ENCODE measurements at places on chromosomes 5 and 9.

DNA sequence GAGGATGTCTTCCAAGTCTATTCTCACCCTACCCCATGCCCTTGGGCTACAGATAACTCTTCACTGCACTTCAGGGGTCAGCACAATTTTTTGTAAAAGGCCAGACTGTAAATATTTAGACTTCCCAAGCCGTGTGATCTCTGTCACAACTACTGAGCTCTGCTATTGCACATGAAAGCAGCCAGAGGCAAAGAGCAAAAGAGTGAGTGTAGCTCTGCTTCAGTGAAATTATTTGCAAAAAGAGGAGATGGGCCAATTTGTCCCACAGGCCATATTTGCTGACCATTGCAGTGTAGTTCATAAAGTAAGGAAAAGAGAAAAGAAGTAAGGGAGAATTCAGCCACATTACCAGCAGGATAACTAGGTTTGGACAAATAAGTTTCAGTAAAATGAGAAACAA, 7.0 kb upstream of the MOCS2 start:
- no peak for DNase-seq

DNA sequence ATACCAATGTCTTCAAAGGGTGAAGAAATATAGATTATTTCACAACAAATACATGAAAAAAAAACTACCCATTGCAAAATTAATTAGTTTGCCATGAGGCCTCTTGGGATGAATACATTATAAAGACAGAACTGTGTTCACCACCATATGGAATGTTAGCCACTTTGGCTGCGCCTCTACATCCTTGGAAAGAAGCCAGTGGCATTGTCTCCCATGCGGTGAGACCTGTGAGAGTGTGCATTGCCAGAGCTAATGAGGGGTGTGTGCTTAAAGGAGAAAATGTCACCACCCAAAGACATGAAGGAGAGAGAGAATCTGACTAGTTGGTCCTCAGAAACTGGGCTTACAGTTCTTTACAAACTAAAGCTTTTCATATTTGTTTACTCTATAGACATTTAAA, 110.6 kb downstream of the PLPPR1 start:
- DNase-seq: no peak

DNA sequence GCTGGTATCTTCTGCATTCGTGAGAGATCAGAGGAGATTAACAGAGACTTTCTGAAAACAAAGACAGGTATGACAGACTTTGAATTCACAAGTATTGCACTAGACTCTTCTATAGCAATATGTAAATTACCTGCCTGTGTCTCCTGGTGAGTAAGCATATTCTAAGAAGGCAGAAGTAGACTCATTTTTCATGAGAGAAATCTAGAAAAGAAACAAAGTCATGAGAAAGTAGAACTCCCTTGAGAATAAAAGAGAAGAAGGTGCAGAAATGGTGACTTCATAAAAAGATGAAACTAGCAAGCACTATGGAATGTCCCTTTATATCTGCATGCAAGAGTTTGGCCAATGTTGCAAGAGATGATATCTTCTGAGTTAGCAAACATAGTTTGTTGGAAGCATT, 419.8 kb downstream of the DMRT2 start:
- DNase-seq: no peak

DNA sequence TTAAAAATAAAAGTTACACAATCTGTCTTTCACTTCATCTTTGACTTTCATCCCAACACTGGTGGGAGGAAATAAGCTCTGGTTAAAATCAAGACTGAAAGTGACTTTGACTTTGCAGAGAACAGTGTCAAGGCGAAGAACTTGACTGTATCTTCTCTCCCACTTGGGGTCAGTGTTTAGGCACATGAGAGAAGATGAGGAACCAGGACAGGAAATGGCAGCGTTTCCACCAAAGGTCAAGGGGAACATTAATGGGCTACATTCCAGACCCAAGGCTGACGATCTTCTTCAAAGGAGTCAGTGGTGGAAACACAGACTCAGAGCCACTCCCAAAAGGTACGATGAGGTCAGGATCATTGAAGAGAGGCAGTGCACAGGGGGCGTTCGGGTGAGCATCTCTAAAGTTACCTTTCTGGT, 409.5 kb downstream of the ARHGEF28 start:
- DNase-seq: no peak

GRCh38 chr9:128689293-128689774, 312 bp downstream of the SET start:
- DNase-seq: peak; percentile 59

- no peak for DNase-seq
Measured at GRCh38 chr9:84903963-84904362, 234.4 kb downstream of the NTRK2 start.

DNA sequence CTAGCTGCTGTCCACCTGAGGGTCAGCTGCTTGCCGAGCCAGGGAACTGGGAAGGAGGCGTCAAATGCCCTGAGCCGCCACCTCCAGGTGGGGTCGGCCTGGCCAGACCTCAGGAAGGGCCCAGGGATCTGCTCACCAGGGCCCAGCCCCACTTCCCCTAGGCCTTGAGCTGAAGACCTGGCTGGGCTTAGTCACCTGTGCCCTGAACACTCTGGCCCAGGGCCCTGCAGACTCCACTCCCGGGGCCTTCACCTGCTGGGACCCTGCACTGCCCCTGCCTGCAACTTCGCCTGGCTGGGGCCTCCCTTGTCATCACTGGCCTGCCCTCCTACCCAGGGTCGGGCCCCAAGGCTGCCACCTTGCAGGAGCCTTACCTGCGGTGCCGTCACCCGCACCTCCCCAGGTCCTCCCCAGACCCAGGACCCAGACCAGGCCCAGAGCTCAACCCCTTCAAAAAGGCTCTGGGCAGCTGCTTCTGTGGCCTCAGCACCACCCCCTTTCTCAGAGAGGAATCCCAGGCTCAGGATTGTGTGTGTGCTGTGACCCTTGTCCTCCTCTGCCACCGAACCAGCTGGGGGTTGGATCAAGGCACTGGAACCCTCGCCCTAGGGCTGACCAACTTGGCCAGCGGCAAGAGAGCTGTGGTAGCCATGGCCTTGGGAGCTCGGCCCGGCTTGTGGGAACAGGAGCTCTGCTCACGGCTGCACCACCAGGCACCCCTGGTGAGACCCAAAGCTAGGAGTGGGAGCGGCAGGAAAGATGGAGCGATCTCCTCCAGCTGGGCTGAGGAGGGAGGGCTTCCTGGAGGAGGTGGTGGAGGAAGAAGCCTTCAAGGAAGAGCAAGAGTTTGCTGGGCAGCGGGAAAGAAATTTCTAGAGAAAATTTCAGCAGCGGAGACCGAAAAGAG, 1.2 kb upstream of the NELFB start:
- no peak for DNase-seq

GRCh38 chr9:18743971-18744370, 270.0 kb downstream of the ADAMTSL1 start:
- no peak for DNase-seq

DNA sequence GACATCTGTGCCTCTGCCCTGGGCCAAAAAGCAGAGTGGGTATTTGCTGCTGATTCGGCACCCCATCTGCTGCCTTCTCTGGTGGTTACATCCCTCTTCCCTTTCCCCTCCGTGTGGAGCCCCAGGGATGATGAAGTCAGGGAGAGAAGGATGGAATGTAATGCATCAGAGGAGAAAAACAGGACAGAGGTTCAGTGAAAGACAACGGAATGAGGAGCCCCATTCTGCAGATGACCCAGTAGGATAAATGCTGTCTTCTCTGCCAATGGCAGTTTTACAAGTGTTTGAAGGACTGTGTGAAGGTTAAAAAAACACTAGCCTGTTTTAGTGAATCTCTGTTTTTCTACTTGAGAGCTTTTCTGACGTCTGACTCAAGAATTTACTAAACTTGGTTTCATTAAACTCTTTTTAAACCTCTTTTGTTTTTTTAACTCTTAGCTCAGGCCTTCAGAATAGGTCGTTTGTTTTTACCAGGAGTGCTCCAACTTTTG, 86.3 kb downstream of the NLN start:
- DNase-seq: no peak

DNA sequence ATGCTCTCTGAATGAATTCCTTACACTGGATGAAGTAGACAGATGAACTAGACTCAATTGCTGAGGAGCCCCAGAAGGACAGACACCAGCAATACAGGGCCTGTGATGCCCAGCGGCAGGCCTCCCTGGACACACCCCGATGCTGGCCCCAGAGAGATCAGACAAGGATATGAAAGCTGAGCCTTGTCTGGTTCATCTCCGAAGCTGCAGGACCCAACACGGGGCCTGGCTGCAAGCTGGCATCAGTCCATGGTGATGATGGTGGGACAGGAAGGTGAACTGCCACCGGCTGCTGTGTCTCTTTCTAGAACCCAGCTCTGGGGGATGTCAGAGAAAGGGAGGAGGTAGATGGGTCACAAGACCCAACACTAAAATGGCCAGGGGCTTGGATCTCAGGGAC, 104.0 kb upstream of the LMX1B start:
- DNase-seq: no peak

DNA sequence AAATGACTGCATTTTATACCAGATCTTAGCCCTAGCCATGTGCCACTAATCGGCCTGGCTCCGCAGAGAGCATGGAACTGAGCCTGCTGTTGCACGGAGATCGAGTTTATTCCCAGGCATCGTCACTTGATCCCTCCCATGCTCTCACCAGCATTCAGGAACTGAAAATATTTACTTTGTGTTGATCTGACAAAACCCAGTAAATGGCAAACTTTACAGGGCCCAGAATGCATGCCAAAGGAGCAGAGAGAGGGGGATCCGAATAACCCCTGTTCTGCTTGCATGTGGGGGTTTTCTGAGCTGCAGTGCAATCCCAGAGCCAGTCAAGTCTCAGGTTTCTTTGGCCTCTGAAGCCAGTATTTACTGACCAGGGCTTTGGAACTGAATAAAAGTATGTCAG, 87.3 kb downstream of the GAS1 start:
- no peak for DNase-seq

- no peak for DNase-seq
Measured at GRCh38 chr5:171450423-171451331, 31.2 kb downstream of the FGF18 start.

GRCh38 chr5:72364171-72364570, 44.0 kb downstream of the PTCD2 start:
- no peak for DNase-seq

DNA sequence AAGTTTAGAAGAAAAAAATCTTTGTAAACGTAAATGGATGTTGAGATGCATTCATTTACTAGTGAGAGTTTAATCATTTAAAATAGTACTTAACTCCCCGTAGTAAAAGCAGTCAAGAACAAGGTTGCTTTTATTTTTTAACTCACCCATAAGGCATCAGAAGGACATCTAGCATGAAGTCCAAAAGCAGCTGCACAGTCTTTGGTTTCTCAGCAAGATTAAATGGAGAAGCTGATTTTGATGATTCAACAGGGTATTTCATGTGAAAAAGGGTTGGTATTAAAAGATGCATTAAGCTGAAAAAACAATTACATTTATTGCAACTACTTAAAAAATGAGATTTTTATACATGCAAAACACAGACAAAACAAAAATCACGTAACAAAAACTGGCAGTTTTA, 44.0 kb downstream of the ECPAS start:
- DNase-seq: no peak

DNA sequence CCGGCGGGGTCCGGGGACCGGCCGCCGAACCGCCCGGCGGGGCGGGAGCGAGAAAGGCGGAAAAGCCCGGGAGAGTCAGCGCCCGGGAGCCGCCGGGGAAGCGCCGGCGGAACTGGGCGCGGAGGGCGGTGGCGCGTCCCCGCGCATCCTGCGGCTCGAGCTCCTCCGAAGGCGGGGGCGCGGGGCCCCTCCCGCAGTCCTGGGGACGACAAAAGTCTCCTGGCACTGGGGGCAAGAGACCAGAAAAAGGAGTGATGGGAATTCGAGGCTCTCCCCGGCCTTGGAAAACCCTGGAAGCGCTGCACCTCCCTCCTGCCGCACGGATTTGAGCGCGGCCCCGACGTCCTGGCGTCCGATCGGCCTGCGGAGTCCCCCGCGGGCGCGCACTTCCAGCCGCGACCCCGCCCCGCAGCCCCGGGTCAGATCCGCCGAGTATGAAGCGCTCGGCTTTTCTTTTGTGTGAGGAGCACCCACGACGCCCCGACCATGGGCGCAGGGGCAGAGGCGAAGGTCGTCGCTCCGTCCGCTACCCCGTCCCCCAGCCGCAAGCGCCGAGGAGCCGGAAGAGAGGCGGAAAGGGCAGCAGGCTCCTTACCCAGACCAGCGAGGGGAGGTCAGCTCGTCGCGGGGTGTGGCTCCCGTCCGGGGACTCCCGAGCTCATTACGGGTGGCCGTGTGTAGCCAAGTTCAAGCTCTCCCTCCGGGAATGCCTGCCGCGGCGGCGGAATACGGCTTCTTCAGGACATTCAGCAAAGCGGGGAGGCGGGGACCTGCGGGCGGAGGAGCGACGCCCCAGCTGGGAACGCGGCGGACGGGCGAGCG, at the start of gene EPB41L4A:
Gene EPB41L4A, minus strand, starts transcription at position 114 of the 822 bp plus-strand sequence. CDS start 238 bp downstream, outside the sequence.
- DNase-seq: peak; percentile 66

DNA sequence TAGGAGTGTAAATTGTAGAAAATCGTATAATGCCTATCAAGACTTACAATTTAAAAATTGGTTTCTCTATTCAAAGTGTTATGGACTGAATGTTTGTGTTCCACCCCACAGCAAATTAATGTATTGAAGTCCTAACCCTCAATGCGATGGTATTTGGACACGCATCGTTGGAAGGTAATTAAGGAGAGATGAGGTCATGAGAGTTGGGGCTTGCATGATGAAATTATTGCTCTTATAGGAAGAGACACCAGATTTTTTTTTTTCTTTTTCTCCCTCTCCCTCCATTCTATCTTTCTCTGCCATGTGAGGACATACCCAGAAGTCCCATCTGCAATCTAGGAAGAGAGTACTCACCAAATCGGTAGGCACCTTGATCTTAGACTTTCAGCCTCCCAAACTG, 189.2 kb downstream of the MAN2A1 start:
- DNase-seq: no peak

DNA sequence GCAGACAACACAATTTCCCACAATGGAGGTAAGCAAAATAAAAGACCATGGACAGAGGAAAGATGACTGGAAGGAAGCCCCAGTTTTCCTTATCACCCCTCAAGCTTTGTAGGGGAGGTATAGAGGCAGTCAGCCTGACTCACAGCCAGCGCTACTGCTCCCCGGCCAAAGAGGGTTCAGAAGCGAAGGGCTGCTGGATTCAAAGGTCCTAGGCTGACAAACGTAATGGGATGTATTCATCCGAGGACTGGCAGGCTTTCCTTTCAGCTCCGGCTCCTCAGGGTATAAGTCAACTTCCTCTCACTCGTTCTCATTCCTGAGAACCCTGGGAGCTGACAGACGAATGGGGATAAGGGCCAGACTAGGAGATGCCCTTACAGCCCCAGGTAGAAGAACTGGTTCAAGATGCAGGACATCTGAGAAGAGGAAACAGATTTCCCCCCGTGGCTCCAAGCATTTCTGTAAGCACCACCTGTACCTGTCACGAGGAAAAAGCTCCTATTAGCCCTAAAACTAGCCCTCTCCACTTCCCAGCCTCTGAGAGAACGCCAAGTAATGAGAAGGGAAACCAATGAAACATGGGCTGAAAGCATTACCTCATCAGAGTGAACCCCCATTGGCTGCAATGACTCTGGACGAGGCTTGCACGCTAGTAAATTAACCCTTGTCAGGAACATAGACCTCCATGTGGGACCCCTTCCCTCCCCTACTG, 22.1 kb upstream of the FAM13B start:
- DNase-seq: no peak

DNA sequence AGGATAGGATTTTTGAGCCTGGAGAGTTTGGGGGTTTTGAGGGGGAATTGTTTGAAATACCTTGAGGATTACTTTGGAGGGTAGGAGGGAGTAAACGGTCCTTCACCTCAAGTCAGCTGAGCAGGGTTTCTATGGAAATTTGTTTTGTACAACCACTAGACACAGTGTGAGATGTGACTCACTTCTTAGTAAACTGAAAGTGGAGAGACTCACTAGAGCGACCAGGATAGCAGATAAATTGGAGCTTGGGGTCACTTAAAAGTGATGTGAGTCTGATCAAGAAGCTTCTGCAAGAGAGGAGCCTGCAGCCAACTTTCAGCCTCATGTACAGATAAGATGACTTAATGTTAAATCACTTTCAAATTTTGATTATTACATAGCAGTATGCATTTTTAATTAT, 1945.9 kb upstream of the NUDT12 start:
- DNase-seq: no peak

Data from SW 1271 (cell line).